ENCODE measurements at places on chromosomes 4 and X. TPM values are rescaled to one million over a fixed set of nuclear protein-coding genes. Genes with fewer than 3 reads are reported as not detected.

DNA sequence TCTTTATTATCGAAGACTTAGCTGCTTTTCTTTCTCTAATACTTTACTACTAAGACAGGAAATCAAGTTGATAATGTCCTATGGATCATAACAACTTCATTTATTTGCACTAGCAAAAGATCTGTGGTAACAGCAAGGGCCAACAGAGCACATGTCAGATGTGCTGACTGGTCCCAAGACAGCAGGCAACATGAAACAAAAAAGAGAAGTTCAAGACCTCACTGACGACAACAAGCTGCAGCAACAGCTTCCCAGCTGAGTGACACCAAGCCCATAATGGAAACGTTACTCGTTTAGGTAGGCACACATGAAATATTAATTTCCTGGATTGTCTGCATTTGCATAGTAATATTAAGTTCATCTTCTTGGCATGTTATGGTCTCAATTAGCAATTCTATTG is 126.9 kb downstream of the UNC5C start:
- H3K4me1 ChIP-seq, result no peaks in the 10 kb centered on the region
- H3K4me3 ChIP-seq, result no peak overlapping the region
- no peak for DNase-seq
- H3K27ac ChIP-seq, result no peak overlapping the region

DNA sequence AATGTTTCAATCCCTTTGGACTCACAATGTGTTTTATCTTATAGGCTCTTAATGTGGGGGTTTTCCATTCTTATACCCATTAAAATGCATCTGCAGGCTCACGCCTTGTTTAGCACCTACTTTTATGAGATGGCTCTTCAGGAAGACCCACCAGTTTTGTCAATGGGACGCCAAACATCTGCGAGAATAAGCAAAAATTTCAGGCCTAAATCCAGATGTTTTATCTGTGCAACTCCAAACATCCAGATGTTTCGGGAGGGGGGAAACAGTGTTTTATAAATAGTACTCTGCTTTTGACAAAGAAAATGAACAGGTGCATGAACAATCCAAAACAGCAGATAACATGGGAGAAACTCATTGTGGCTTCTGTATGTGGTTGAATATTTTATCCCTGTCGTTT is 342.8 kb downstream of the DHX15 start:
- H3K36me3 ChIP-seq, result no peaks in the 10 kb centered on the region
- H3K27ac ChIP-seq, result no peak overlapping the region
- DNase-seq, result no peak

Gene ASB9
- polyA plus RNA-seq, result 1.4 TPM

DNA sequence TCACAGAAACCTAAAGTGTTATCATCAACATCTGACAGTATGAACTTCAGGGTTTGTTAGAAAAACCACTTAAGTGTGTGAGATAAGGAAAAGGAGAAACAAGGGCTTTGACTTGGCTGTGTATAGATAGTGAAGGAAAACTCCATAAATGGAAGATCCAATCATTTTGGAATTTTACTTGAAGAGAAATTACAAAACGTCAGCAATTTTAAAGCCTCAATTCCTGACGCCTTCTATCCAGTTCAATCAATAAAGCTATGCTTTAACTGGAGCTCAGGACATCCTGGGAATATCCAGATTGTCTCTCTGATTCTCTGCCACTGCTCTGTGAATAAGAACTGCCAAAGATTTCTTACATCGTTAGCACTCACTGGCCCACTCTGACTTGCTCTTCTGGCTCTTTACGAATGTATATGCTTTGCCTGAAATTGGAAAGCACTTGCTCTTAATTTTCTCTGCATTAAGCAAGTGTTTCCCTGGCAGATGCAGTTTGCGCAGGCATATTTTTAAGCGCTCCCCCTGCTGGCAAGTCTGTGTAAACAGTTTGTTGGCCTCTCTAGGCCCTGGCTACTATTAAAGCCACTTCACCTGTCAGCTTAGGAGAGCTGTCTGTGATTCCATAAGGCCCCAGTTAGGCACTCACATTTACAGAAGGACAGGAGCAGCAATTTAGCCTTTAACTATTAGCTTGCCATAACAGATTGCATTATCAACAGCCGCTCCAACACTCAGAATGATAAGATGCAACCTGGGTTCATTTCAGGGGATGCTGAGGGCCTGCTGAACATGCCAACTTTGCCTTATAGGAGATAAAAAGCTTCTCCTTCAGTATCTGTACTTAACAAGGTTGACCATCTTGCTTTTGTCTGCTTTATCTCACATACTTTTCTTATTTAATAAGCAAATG is 251.4 kb upstream of the DDX53 start:
- no peaks in the 10 kb centered on the region for H3K27me3 ChIP-seq
- no peak overlapping the region for H3K27ac ChIP-seq
- DNase-seq, result peak; percentile 26
- no peaks in the 10 kb centered on the region for H3K4me1 ChIP-seq

DNA sequence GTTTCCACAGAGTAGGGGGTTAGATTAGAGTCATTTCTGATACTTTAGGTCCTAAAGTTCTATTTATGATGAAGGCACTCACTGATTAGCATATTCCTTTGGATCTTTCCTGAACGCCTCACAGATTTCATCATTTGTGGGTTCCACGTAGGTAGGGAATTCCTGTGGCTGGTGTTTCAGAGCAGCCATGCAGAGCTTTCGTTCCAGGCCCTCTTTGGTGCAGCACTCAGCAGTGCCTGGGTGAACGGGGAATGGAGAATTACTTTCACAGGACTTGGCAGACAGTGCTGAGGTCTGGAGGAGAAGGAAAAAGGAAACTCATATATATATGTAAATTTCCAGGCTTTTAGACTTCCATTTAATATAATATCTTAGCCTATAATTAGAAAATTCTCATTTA is 18.5 kb downstream of the GC start:
- no peak overlapping the region for H3K27ac ChIP-seq
- H3K4me1 ChIP-seq, result no peaks in the 10 kb centered on the region

DNA sequence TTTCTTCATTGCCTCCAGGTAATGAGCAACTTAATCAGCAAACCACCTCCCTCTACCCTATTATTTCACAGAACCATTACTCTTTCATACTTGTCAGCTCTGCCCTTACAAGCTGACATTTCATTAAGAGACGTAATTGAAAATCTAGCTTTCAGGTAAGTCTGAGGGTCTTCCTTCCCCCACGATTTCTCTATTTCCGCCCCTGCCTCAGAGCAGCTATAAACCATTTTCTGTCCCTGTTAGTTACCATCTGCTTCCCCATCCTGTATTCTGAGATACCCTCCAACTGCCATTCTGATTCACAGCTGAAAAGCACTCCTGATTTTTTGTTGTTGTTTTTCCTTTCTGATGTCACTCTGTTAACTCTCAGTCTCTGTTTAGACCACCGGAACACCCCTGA is 37.1 kb downstream of the SH3RF1 start:
- H3K27ac ChIP-seq, result no peak overlapping the region
- no peaks in the 10 kb centered on the region for H3K27me3 ChIP-seq

GRCh38 chr4:113869743-113870375 is 108.3 kb upstream of the CAMK2D start:
- no peaks in the 10 kb centered on the region for H3K4me1 ChIP-seq
- H3K36me3 ChIP-seq, result no peaks in the 10 kb centered on the region
- H3K4me3 ChIP-seq, result no peak overlapping the region
- no peaks in the 10 kb centered on the region for H3K27me3 ChIP-seq

DNA sequence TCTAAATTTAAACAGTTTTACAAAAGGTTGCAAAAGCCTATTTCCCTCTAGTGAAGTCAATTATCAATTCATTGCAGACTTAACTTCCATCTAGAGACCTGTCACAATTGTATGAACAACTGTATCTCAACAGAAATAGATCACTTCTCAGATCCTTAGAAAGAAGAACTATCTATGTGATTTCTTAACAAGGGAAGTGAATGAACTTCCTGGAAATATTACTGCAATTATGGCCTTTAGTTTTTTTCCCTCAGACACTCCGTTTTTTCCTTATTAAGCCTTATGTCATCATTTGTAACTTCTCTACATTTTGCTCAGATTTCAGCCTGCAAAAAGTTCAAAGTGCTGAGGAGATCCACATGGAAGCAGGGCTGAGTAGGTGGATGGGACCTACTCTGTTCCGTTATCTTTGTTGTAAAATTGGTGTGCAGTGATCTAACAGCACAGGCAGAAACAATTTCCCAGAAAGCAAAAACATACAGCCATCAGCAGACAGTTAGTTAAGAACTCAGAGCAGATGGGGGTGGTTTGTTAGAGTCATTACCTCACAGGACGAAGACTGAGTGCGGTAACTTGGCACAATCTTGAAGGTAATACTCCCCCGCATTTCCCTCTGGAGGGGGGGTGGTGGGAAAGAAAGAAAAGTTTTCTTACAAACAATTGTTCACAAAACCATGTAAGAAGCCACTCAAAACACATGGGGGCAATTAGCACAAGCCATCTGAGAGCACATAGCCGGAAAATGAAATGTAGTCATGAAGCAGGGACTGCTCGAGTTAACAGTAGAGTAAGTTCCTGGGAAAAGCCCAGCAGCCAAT is 112.3 kb downstream of the NYX start:
- no peak for DNase-seq
- no peaks in the 10 kb centered on the region for H3K27me3 ChIP-seq

DNA sequence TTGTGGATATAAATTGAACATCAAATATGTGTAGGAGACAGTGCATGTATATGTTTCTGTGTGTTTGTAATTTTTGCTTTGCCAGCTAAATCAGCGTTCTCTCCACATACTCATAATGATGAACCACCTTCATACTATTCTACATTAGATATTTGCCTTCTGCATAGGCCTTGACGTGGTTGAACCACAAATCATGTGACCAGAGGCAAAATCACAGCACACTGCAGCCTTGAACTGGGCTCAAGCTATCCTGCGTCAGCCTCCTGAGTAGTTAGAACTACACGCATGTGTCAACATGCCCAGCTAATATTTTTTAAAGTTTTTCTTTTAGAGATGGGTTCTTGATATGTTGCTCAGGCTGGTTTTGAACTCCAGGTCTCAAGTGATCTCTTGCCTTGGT is 9.5 kb downstream of the UBQLN2 start:
- no peak overlapping the region for H3K27ac ChIP-seq
- H3K36me3 ChIP-seq, result no peaks in the 10 kb centered on the region
- no peak overlapping the region for H3K4me3 ChIP-seq
- no peaks in the 10 kb centered on the region for H3K27me3 ChIP-seq
- peaks cover 10% of the 10 kb centered on the region for H3K4me1 ChIP-seq

DNA sequence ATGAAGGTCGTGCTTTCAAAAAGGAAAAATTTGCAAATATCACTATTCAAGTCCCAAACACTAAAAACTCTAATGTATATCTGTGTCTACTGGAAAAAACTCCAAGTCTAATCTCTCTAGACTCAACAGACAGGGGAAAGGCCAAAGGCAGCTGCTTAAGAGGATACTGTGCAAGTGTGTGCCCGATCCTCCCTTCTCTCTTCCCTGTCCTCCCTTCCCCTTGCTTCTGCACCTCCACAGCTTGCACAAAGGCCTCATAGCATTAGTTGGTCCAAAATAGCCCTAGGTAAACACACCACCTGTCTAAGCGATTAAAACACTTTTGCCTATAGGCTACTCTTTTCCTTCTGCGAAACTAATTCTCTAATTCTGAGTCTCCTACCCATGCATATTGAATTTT is 10.6 kb downstream of the C4orf54 start:
- no peak overlapping the region for H3K27ac ChIP-seq
- no peak for DNase-seq
- no peaks in the 10 kb centered on the region for H3K4me1 ChIP-seq
- H3K4me3 ChIP-seq, result no peak overlapping the region
- no peaks in the 10 kb centered on the region for H3K27me3 ChIP-seq

- no peak overlapping the region for H3K4me3 ChIP-seq
- H3K36me3 ChIP-seq, result no peaks in the 10 kb centered on the region
- H3K27ac ChIP-seq, result no peak overlapping the region
- DNase-seq, result no peak
- H3K4me1 ChIP-seq, result peaks cover 21% of the 10 kb centered on the region
Observed at GRCh38 chr4:52914051-52914605, 52.0 kb downstream of the RASL11B start.

- no peak for DNase-seq
- no peak overlapping the region for H3K27ac ChIP-seq
- no peaks in the 10 kb centered on the region for H3K4me1 ChIP-seq
- no peaks in the 10 kb centered on the region for H3K27me3 ChIP-seq
Observed at GRCh38 chrX:132425744-132426318, 63.0 kb downstream of the MBNL3 start.

DNA sequence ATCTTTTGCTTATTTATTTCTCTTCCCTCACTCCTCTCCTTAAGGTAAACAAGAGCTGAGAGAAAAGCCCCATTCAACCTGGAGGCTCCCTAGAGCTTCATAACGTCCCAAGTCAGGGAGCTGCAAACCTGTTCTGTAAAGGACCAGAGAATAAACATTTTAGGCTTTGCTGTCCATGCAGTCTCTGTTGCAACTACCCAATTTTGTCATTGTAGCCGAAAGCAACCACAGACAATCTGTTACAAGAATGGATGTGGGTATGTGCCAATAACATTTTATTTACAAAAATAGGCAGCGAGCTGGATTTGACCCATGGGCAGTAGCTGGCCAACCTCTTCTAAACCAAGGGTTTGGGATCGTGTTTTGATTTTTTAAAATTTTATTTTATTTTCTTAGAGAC is 71.3 kb upstream of the TBL1X start:
- H3K4me1 ChIP-seq, result no peaks in the 10 kb centered on the region
- H3K27me3 ChIP-seq, result no peaks in the 10 kb centered on the region
- DNase-seq, result no peak
- no peaks in the 10 kb centered on the region for H3K36me3 ChIP-seq

DNA sequence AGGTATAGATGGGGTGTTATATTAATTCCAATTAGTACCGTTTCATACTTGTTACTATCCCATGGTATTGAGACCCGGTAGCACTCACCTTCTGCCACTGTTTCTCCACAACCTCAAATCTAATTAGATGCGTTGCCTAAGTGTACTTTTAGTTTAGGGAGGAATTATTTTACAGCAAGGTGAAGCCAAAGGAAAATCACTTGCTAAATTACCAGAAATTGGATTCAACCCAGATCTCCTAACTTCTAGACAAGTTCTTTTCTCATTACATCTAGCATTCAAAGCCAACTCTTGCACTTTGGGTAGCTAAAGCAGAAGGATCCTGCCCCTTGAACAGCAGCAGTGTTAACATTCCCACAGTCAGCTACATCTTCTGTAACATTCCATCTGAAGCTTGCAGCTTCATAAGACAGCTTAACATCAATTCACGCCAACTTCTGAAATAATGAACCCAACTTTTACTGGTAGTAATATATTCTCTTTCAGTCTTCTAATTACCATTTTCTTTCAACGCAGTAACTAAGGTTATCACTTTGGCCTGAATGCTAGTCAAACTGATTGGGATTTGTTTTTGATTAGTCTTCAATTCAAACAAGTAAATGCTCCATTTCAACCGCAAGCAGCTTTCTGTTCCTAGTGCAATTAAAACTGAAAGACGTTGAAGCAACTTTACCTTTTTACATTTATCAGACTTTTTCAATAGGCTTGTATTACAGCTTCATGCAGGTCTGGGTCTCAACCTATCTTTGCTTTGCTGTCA is 934 bp upstream of the SEC31A start:
- DNase-seq, result no peak
- peak overlapping the region; percentile 71 for H3K4me3 ChIP-seq
- no peaks in the 10 kb centered on the region for H3K27me3 ChIP-seq
- H3K4me1 ChIP-seq, result peaks cover 31% of the 10 kb centered on the region
- peaks cover 25% of the 10 kb centered on the region for H3K36me3 ChIP-seq

GRCh38 chr4:154559494-154560418 is 3.1 kb upstream of the FGB start:
- no peak overlapping the region for H3K4me3 ChIP-seq
- H3K27me3 ChIP-seq, result no peaks in the 10 kb centered on the region
- H3K27ac ChIP-seq, result no peak overlapping the region
- no peaks in the 10 kb centered on the region for H3K4me1 ChIP-seq
- no peak for DNase-seq
- no peaks in the 10 kb centered on the region for H3K36me3 ChIP-seq

All from heart left ventricle (tissue), 16 donors.